ENCODE measurements at places on chromosomes 2 and 18. TPM values are rescaled to one million over a fixed set of nuclear protein-coding genes. Genes with fewer than 3 reads are reported as not detected.

GRCh38 chr18:64994370-64994769 lies 756.4 kb upstream of the CDH7 start:
- no peak for DNase-seq

- DNase-seq, result no peak
Observed at GRCh38 chr18:79013869-79014268, 34.3 kb downstream of the SALL3 start.

Gene PDE11A
- polyA plus RNA-seq, result 0.18 TPM

DNA sequence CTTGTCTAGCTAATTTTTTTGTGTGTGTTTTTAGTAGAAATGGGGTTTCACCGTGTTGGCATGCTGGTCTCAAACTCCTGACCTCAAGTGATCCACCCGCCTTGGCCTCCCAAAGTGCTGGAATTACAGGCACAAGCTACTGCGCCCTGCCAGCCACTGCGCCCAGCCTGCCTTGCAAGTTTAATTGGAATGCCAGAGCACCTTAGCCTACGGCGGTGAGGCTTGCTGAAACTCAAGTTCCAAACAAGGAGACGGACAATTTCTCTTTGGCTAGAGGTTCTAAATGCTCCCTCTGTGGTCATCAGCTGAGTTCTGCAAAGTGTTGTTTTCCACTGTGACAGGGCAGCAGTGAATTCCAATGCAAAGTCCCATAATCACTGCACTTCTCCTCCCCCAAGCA lies 583.4 kb downstream of the KCNJ3 start:
- DNase-seq, result no peak

Gene GRHL1
- polyA plus RNA-seq, result 4.0 TPM

Gene IL1RL2
- polyA plus RNA-seq, result 1.2 TPM

GRCh38 chr2:148292431-148292830 lies 271.5 kb downstream of the MBD5 start:
- DNase-seq, result no peak

Gene FAM228B
- polyA plus RNA-seq, result 27.3 TPM

DNA sequence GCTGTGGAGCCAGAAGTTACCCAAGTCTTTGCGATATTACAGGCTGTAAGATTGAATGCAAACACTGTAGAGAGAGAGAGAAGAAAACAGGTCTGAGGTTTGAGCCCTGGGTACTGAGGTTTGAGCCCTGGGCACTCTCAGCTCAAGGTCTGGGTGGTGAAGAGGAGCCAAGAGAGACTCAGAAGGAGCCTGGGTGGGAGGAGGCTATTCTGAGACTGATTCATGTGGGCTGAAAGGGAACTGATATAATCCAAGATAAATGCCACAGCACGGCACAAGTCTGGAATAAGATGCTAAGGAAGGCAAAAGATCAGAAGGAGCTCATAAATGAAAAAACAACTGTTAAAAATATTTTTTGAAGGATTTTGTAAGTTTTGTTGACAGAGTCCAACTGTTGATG lies 407.6 kb upstream of the HS6ST1 start:
- DNase-seq, result no peak

- no peak for DNase-seq
Observed at GRCh38 chr2:202965810-202966460, 48.7 kb upstream of the NBEAL1 start.

Gene UGT1A5
- polyA plus RNA-seq, result not detected

DNA sequence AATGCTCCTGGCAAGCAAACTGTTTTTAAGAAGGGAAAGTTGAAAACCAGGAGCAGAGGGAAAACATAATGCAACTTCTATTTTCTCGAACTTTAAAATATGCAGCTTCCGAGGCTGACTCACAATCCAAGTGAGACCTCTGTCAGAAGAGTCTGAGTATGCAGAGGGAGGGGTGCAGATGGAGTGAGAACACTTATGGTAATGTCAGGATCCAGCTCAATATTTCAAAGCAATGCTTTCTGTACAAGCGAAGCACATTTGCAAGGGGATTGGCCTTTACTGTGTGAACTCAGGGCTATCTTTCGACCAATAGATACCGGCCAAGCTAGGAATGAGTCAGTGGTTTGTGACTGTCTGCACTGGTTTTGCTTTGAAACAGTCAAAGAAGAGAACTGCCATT lies 242.7 kb downstream of the CNTNAP5 start:
- DNase-seq, result no peak

Gene RAPGEF4
- 8.4 TPM for polyA plus RNA-seq

DNA sequence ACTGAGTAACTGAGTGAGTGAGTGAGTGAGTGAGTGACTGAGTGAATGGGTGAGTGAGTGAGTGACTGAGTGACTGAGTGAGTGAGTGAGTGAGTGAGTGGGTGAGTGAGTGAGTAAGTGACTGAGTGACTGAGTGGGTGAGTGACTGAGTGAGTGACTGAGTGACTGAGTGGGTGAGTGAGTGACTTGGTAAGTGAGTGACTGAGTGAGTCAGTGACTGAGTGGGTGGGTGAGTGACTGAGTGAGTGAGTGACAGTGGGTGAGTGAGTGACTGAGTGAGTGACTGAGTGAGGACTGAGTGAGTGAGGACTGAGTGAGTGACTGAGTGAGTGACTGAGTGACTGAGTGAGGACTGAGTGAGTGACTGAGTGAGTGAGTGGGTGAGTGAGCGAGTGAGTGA lies 13.9 kb downstream of the MAL start:
- no peak for DNase-seq

Gene IHH
- polyA plus RNA-seq, result 3.7 TPM

Gene LBH
- polyA plus RNA-seq, result 88.6 TPM

DNA sequence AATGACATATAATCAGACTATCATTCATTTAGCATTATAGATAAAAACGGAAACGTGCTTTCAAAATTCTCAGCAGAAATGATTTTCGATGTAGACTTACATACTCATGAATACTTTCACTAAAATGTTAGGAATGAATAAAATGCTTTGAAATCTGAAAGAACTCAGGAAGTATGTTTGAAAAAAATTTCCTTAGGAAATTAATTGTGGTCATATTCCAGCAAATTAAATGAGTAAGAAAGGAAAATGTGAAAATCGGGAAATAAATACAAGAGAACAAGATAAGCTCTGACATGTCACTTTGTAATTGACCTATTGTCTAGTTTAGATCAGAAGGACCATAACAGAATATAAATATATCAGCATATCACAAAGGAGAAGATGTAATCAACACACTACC lies 981.0 kb upstream of the CDH2 start:
- DNase-seq, result no peak

Gene FAP
- polyA plus RNA-seq, result 39.7 TPM

DNA sequence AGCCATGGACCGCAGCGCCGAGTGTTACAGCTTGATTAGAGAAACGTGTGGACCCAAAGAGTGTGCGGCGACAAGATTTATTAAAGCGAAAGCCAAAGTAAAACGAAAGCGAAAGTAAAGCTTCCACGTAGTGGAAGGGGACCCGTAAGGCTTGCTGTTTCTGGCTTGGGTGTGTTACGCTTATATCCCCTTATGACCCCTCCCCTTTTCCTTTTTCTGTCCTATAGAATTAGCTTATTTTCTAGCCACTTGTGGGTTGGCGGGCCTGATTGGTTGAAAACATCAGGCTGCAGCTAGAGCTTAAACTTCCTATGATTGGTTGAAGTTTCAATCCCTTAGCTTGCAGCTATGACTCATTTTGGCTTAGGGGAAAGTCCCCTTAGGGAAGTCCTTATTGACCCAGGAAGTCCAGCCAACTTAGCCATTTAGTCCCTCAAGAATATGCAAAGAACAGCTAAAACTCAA lies 969.7 kb downstream of the DCDC2C start:
- no peak for DNase-seq

DNA sequence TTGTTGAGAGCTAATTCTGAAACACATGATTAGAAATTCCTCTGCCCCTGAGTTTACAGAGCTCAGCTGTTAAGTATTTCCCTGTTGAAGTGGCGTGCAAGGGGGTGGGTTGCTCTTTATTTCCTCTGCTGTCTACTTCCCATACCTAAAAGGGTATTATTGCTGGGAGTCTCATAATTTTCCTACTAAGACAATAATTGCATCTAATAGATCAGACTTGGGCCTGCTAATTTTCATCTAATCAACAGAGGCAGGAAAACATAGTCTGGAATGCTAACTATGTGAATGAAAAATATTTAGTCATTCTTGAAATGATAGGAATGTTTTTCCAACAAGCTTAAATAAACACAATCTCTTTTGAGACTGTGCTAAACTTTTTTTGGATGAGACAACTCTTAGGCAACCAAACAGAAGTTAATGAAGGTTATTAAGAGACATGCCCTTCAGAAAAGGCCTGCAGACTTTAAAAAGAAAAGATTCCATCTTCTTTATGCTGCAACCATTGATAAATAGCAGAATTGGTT lies 111.4 kb downstream of the FEZ2 start:
- DNase-seq, result no peak

- DNase-seq, result no peak
Observed at GRCh38 chr2:174031226-174031625, 66.1 kb upstream of the SP3 start.

GRCh38 chr2:99489063-99489760 lies 605 bp downstream of the REV1 start:
- no peak for DNase-seq

DNA sequence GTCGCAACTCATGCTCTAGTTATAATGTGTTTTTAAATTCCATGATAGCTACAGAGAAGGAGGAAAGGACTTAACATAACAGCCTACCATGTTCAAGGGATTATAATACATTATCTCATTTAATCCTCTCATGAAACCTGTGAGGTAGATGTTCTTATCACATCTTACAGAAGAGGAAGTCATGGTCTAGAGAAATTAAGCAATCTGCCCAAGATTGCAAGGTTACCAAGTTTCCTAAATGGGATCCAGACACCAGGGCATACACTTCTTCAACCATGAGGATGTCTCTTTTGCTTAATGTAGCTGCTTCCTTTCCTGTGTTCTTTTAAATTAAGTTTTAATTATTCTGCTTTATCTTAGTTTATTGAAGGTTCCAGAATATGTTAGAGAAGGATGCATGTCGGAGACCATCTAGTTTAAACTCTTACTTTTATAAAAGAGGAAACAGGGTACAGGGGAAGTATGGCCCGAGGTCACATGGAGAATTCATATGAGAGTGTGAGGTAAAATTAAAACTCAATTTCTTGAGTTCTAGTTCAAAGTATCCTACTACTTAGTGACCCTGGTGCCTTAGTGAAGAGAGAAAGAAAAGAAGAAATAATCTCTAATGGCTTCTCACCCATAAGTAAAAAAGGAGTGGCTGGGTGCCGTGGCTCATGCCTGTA lies 3.6 kb upstream of the IL1A start:
- DNase-seq, result no peak

Gene IMPA2
- polyA plus RNA-seq, result 88.3 TPM

Gene SNRNP200
- polyA plus RNA-seq, result 208 TPM

Gene POTEC
- 0.04 TPM for polyA plus RNA-seq

GRCh38 chr2:17748745-17749144 lies 4.9 kb downstream of the SMC6 start:
- DNase-seq, result no peak

DNA sequence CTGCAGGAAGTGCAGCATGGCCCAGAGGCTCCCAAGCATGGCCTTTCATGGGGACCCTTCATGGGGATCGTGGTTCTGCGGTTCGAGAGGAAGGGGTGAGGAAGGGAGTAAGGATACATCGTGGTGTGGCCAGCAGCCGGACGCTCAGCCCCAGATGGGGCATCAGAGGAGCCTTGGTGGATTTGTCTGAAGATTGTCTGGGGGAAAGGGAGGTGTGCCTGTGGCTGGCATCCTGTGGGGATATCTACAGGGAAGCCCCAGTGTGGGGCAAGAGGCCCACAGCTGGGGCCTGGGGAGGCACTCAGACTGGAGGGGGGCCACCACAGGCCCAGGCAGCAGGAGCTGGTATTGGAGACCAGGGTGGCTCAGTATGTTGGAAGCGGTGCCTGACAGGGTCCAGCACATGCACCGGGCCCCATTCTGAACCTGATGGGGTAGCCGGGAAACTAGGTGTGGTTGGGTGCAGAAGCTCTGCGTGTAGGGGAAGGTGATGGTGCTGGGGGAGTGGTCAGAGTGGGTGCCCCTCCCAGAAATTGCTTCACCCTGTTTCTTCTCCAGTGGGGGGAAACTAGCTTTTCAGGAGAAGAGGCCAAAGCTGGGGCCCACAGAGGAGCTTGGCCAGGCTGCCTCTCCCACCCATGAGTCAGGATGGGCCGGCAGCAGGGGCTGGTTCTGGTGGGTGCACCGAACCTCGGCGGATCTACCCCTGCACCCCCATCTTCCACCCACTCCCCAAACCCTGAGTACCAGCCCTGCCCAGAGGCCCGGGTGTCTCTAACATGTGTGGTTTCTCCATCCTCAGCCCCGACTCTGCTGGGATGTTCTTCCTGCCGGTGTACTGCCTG lies 274.4 kb upstream of the HDAC4 start:
- no peak for DNase-seq

DNA sequence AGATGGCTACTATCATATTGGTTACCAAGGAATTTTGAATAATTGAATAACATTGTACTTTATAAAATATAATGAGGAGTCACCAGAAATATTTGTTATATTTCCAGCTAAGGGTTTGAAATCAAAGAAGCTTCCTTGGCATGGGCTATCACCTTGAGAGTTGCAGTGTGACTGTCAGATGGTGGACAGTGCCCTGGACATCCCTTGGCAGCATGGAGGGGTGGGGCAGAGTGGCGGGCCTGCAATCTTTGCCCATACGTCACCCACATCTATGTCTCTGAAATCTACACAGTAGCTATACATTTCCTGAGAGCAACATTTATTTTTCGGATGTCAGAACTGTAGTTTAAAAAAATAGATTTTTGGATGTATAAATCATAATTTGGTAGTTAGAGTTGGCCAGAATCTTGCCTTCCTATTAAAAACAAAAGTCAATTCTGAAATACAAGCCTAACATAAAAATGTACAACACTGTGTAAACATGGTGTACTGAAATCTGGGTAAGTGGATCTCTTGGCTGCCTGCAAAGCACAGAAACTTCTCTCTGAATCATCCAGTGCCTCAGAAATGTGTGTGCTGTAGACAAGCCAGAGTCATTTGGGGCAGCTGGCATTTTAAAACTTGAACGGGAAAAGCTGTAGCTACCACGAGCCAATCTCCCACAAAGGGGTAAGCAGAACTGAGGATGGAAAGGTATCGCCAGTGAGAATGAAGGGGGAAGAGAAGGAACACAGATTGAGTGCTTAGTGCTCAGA lies 124.2 kb upstream of the ARHGAP28 start:
- DNase-seq, result no peak

GRCh38 chr18:33560686-33561370 lies 17.2 kb upstream of the ASXL3 start:
- DNase-seq, result no peak

GRCh38 chr2:54353216-54353615 lies 97.2 kb upstream of the TSPYL6 start:
- DNase-seq, result no peak

GRCh38 chr18:56086176-56086575 lies 498.2 kb upstream of the TCF4 start:
- DNase-seq, result no peak

Gene C2orf81
- polyA plus RNA-seq, result 6.2 TPM

- no peak for DNase-seq
Observed at GRCh38 chr18:73577365-73577764, 570.3 kb downstream of the FBXO15 start.

DNA sequence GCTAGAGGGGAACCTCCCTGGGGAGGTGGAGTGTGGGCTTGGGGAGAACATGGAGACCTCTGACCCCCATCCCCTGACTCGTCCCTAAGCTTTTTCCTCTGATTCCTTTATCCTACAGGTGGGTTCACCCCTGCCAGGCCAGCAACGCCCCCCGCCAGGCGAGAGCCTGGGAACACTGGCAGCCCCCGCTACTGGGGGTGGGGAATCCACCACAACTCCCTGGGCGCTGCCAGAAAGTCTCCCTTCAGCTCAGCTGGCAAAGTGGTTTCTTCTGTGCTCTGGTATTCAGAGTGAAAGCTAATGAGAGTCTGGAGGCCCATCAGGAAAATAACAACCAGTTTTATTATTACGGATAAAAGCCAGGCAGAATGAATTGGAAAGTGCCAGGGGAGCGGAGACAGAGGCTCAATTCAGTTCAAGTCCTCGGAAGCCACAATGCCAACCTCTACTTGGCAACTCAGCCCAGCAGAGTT lies 2.8 kb downstream of the DIPK1C start:
- no peak for DNase-seq

All from right lung (tissue), 10 donors.